ENCODE measurements at places on chromosomes 11 and 22. TPM values are rescaled to one million over a fixed set of nuclear protein-coding genes. Genes with fewer than 3 reads are reported as not detected.
A peak's percentile ranks its signal among the peaks of the same experiment; 100 is the strongest.

DNA sequence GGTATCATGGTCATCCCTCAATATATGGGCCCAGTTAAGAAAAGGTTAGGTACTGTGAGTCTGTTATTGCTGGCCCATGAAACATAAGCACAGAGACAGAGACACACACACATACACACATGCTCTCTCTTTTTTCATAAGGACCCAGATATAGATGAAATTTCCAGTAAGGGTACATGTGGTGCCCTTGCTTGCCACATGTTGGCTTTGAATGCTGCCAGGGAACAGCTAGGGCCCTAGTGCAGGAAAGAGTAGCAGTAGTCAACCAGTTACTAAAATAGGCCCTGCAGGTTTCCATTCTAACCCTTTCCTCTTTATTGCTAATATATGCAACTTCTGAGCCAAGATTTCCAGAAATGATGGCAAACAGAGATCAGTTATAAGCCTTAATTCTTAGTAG, 9.1 kb downstream of the SNX19 start:
- H3K27ac ChIP-seq = no peak overlapping the region
- no peaks in the 10 kb centered on the region for H3K4me1 ChIP-seq
- DNase-seq = no peak

GRCh38 chr11:115910379-115910778, 406.2 kb upstream of the CADM1 start:
- H3K4me3 ChIP-seq = no peak overlapping the region
- no peaks in the 10 kb centered on the region for H3K36me3 ChIP-seq
- DNase-seq = no peak
- H3K4me1 ChIP-seq = peaks cover 16% of the 10 kb centered on the region
- no peak overlapping the region for H3K27ac ChIP-seq

GRCh38 chr11:119785131-119785530, 56.1 kb upstream of the NECTIN1 start:
- no peak for DNase-seq
- H3K27me3 ChIP-seq = no peaks in the 10 kb centered on the region
- H3K36me3 ChIP-seq = no peaks in the 10 kb centered on the region
- H3K27ac ChIP-seq = no peak overlapping the region
- H3K4me1 ChIP-seq = peaks cover 13% of the 10 kb centered on the region

DNA sequence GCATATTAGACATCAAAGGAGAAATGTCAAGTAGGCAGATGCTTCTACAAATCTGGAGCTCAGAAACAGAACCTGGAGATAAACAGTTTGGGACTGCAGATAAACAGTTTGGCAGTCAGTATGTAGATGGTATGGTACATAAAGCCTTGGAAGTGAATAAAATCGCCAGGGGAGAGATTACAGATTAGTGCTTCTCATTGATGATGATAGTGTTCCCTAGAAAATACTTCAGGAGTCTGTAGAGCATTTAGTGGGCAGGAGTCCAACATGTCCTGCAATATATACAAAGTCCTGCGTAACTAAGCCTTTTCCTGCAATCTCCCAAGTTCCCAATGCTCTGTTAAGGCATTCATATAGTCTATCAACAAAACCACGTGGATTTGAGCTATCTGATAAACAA, 35.2 kb downstream of the NARS2 start:
- H3K36me3 ChIP-seq = 0 out of 2 replicates have a peak, but pooled peaks cover 7% of the 10 kb centered on the region
- no peak for DNase-seq

DNA sequence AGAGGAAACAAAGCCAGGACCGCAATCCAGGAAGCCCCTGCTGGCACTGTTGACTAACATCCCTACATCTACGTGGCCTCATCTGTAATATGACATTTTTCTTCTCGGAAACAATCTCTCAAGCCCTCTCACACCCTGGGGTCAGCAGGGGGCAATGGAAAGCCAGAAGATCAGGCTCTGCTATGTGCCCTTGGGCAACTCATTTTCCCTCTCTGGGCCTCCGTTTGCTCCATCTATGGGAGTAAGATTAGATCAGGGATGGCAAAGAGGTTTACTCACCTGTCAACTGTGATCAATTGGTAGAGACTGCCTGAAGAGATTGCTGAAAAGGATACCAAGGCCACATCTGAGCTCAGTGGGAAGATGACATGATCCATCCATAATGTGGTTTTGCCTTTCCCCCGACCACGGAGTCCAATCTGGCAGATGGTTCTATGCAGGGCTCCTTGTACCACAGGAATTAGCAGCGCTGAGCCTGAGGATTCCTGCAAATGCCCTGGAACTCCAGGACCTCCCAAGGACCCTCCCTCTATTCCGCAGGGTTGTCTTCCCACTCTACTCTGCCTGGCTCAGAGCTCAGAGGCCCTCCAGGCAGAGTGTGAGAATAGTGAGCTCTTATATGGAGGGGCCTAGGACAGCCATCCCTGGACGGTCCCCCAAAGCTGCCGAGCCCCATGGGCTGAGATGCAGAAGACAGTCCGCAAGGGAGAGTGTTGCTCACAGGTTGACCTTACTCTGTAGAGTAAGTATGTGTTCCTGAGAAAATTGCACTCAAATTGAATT, 66.1 kb downstream of the CHST1 start:
- no peak for DNase-seq
- no peaks in the 10 kb centered on the region for H3K4me1 ChIP-seq
- H3K27ac ChIP-seq = no peak overlapping the region
- no peaks in the 10 kb centered on the region for H3K36me3 ChIP-seq
- no peaks in the 10 kb centered on the region for H3K27me3 ChIP-seq

DNA sequence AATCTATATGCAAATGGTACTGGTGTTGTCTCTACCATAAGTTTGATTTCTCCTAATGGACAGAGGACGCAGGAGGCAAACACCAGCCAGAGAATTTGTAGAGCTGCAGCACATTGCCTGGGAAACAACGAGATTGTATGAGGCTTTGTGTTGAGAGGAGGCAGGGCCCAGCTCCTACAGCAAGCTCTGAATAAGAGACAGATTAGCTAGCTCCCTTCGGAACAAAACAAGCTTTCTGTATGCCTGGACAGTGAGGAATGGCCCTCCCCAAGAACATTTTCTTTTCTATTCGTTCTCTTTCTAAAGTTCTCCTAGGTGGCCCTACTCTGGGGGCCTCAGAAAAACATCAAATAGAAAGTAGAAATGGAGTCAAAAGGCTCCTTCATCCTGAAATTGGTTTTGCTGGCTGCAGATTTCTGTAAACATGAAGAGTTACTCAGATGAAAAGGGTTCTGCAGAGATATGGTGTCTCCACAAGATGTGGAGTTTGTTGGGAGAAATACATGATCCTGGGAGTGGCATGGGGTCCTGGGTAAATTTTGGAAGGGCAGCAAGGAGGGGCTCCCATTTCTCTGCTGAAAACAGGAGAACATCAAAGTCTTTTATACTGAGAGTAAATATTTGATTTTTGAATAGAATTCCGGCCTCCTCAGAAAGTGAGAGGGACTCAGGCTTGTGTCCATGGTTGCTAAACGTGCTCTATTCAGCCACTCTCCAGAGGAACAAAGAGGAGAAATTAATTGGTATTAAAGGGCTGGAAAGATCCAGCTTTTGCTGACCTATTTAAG, 6.8 kb upstream of the HEPACAM start:
- H3K4me1 ChIP-seq = no peaks in the 10 kb centered on the region
- no peaks in the 10 kb centered on the region for H3K36me3 ChIP-seq
- no peak overlapping the region for H3K4me3 ChIP-seq
- H3K27ac ChIP-seq = no peak overlapping the region

DNA sequence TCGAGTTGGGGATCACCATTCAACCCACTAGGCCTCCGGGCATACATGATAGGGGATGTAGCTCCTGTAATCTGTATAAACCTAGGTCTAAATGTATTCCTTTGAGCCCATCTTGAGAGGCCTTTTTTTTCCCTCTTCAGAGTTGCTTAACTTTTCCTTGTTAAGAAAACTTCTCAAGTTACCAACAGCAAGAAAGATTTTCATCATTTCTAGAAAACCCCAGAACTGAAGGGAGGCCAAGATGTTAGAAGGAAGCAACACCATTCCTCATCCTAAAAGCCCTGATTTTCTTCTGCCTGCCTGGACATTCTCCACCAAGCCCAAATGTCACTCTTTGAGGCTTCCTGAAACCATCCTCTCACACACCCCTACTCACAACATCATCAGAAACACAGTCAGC, 79.4 kb downstream of the TMPRSS5 start:
- H3K27me3 ChIP-seq = peaks cover 2% of the 10 kb centered on the region
- DNase-seq = no peak
- no peaks in the 10 kb centered on the region for H3K36me3 ChIP-seq
- H3K4me3 ChIP-seq = no peak overlapping the region

The OR52H1 gene
- total RNA-seq = 0.19 TPM

- DNase-seq = no peak
- no peak overlapping the region for H3K27ac ChIP-seq
- H3K4me1 ChIP-seq = no peaks in the 10 kb centered on the region
- H3K4me3 ChIP-seq = no peak overlapping the region
Observed at GRCh38 chr11:61418136-61418535, 11.6 kb downstream of the CPSF7 start.

GRCh38 chr11:108019870-108020540, 11.3 kb downstream of the CUL5 start:
- H3K27ac ChIP-seq = no peak overlapping the region
- H3K36me3 ChIP-seq = peaks cover 6% of the 10 kb centered on the region
- H3K4me1 ChIP-seq = peaks cover 1% of the 10 kb centered on the region
- no peak overlapping the region for H3K4me3 ChIP-seq

DNA sequence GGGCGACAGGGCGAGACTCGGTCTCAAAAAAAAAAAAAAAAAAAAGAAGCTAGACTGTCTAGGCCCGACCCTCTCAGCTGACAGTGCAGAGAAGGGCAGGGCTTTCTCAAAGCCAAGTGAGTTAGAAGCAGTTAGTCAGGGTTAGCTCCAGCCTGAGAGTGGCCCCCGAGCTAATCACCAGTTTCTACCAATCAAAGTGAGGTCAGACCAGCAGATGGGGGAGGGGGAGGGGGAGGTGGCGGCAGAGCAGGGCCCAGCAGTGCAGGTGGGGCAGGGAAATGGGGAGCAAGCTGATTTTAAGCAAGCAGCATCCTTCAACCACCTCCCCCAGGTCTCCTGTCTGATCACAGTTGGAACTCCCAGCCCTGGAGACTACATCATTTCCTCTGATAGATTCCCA, 55.3 kb upstream of the PRR5 start:
- H3K27ac ChIP-seq = no peak overlapping the region
- no peak overlapping the region for H3K4me3 ChIP-seq
- no peaks in the 10 kb centered on the region for H3K27me3 ChIP-seq

The BTBD18 gene
- total RNA-seq = not detected

DNA sequence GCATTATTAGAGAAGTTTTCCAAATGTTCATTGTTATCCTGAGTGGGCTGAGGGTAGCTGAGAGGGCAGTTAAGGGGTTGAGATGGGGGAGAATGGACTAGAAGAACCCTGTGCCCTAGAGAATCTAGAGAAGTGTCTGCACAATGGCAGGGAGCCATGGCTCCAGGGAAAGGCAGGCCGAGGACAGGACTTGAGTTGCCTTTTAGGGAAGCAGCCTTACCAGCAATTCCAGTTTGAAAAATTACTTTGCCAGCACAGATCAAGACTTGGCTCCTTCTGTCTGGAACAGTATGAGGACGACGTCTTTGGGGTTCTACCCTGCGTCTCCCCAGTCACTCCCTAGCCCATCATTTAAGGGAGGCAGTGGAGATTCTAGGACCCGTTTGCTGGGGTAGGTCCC, 25.7 kb upstream of the MICAL3 start:
- no peak overlapping the region for H3K4me3 ChIP-seq
- H3K4me1 ChIP-seq = no peaks in the 10 kb centered on the region
- no peaks in the 10 kb centered on the region for H3K36me3 ChIP-seq
- H3K27me3 ChIP-seq = no peaks in the 10 kb centered on the region

DNA sequence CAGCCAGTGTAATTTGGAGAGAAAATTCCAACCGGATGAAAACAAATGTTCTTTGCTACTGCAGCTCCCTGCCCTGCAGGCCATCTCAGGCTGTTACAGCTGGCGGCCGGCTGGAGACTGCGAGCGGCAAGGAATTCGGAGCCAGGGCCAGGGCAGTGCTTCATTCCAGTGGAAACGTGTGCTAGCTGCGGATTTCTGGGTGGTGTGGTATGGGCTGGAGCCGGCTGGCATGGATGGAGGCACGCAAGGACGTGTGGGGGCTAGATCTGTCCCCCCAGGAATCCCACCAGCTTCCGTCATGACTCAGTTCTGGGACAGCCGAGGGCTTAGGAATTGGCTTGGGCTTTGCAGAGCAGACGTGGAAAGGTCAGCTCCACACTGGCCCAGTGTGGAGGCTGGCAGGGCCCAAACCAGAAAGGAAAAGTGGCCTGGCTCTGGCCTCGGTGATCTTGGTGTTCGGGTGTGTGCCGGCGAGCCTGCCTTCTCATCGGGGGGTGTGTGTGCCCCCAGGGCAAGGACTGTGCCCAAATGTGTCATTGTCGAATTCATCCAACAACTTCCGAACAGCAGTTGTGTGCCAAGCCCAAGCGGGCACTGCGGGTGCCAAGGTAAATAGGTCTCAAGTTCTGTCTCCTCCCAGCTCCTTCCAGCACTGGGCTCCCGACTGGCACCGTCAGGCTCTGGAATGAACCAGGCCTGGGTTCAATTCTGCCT, 48.1 kb upstream of the SHISAL1 start:
- H3K4me1 ChIP-seq = no peaks in the 10 kb centered on the region
- H3K4me3 ChIP-seq = no peak overlapping the region
- no peak for DNase-seq
- H3K36me3 ChIP-seq = no peaks in the 10 kb centered on the region
- peaks cover 3% of the 10 kb centered on the region for H3K27me3 ChIP-seq
- H3K27ac ChIP-seq = no peak overlapping the region

- no peak for DNase-seq
- no peak overlapping the region for H3K4me3 ChIP-seq
- no peak overlapping the region for H3K27ac ChIP-seq
- H3K27me3 ChIP-seq = no peaks in the 10 kb centered on the region
- peaks cover 11% of the 10 kb centered on the region for H3K4me1 ChIP-seq
Observed at GRCh38 chr22:33984656-33985285, 64.5 kb upstream of the LARGE1 start.

- no peak overlapping the region for H3K4me3 ChIP-seq
- no peaks in the 10 kb centered on the region for H3K36me3 ChIP-seq
- no peak overlapping the region for H3K27ac ChIP-seq
- no peak for DNase-seq
Observed at GRCh38 chr11:121095561-121095960, 5.5 kb upstream of the TECTA start.

The GGT1 gene
- total RNA-seq = 13.9 TPM

The FOXR1 gene
- not detected for total RNA-seq

DNA sequence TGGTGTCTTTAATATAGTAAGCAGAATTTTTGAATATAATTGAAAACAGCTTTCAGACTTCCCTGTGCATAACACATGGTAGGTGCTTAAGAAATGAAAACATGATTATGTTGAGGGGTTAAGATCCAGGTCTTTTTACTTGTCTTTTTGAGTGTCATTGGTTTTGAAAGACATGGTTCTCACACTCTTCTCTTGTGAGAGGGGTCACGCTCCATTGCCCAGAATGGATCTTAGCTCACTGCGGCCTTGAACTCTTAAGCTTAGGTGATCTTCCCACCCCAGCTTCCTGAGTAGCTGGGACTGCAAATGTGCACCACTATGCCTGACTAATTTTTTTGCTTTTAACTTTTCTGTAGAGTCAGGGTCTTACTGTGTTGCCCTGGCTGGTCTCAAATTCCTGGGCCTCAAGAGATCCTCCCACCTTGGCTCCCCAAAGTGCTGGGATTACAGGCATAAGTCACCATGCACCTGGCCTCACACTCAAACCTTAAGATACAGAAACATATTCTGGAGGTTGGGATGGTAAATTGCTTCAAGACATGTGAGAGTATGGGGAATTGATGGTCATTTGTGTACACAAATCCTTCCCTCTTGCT, 1.4 kb downstream of the SPCS2 start:
- H3K27ac ChIP-seq = peak overlapping the region; percentile 92
- H3K4me1 ChIP-seq = peaks cover 20% of the 10 kb centered on the region
- DNase-seq = peak; percentile 61
- peak overlapping the region; percentile 88 for H3K4me3 ChIP-seq
- no peaks in the 10 kb centered on the region for H3K36me3 ChIP-seq

The OR5P2 gene
- total RNA-seq = not detected

The MYOD1 gene
- total RNA-seq = not detected
